Lower leg skin (tissue), 4 donors: ENCODE measurements at places on chromosomes 6 and 20. TPM values are rescaled to one million over a fixed set of nuclear protein-coding genes. Genes with fewer than 3 reads are reported as not detected.

The TMEM151B gene
- 0.10 TPM for total RNA-seq

The CNR1 gene
- total RNA-seq, result 17.7 TPM

The MATN4 gene
- total RNA-seq, result 4.5 TPM

The LRRN4 gene
- total RNA-seq, result not detected

The POPDC3 gene
- not detected for total RNA-seq

GRCh38 chr6:35312807-35313206, 15.2 kb downstream of the DEF6 start:
- DNase-seq, result no peak

GRCh38 chr6:686497-686896, 6.4 kb downstream of the EXOC2 start:
- no peak for DNase-seq

DNA sequence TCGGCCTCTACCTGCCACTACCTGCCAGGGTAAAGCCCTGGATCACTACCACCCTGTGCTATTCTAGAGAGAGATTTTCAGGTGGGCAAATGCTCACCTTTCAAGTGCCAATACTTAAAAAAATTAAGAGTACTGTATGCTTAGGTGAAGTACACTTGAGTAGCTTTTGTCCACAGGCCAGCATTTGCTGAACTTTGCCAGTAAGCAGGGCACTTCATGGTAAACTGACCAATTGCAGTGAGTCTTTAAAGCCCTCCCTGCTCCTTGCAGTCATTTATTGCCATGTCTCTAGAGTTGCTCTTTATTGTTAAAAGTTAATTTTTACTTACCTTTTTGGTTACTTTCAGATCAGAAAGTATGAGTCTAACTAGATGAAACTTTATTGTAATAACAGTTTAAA, 58.5 kb downstream of the PLAGL1 start:
- DNase-seq, result no peak

- DNase-seq, result no peak
Measured at GRCh38 chr6:35321091-35321490, 21.3 kb upstream of the PPARD start.

DNA sequence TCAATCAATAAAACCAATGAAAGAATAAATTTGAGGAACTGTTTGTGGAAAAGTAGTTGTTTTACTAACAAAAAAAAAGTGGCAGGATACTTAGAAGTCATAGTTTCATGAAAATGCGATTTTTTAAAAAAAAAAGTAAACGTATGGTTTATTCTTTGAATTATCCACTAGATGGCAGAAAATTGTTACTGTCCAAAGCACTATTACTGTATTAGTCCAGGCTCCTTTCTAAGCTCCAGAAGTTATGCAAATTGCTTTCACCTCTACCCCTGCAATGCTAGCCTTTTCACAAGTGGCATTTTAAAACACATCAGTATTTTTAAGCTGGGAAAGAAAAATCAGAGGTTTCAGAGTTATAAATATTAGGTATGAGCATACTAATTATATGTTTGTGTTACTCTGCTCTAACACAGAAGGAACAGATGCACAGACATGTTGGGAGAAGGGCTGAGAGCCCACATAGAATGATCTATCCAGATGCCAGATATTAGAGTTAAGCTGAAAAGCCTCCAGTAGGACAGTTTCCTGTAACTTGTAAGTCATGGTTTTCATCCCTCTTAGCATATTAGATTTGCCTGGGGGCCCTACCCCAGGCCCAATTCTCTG, 63.9 kb downstream of the FHL5 start:
- no peak for DNase-seq

DNA sequence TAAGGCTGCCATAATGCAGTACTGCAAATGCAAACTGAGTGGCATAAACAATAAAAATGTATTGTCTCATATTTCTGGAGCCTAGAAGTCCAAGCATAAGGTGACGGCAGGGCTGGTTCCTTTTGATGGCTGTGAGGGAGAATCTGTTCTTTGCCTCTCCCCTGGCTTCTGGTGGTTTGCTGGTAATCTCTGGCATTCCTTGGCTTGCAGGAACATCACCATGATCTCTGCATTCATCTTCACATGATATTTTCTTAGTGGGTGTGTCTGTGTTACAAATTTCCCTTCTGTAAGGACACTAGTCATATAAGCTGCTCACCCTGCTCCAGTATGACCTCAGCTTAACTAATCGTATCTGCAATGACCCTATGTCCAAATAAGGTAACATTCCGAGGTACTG, 1104.2 kb upstream of the CITED2 start:
- no peak for DNase-seq
